ENCODE measurements at places on chromosomes 4 and X. TPM values are rescaled to one million over a fixed set of nuclear protein-coding genes. Genes with fewer than 3 reads are reported as not detected.

The TCEAL7 gene
- total RNA-seq: 32.5 TPM

The HTR2C gene
- total RNA-seq: not detected

- no peak for DNase-seq
Observed at GRCh38 chr4:122622400-122622799, 1.5 kb upstream of the IL21 start.

The TCEANC gene
- 7.3 TPM for total RNA-seq

DNA sequence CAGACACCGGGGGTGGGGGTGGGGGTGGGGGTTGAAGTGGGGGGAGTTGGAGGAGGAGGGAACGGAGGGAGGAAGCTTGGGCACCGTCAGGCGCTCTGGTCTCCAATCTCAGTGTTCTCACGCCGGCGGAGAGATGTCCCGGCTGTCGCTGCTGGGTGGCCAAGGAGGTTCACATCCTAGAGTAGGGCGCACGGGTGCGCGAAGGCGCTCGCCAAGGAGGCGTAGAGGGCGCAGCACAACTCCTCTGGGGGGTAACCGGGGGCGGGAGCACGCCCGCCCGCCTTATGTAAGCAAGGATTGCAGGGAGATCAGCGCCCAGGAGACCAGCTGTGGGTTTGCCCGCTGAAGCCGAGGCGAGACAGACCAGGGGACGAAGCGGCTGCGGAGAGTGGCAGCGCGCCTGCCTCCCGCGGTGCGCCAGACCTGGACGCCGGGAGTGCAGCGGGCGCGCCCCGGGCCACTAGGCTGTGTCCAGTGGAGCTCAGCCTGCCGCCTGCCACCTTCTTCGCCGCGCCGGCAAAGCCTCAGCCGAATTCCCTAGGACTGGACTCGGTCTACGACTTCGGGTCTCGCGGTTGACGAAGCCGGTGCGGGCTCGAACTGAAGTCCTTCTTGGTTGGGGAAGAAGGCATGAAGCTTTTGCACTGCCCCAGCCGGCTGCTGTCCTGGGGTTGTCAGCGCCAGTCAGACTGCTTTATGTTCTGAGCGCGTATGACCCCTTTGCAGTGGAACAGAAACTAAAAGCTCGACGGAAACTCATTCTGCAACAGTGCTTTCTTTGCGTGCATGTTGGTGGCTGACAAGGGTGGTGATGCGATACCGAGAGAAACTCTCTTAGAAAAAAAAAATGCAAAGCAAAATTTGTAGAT lies 707 bp upstream of the UNC5C start:
- peak; percentile 68 for DNase-seq

- no peak for DNase-seq
Observed at GRCh38 chrX:28595346-28595745, 8.1 kb downstream of the IL1RAPL1 start.

DNA sequence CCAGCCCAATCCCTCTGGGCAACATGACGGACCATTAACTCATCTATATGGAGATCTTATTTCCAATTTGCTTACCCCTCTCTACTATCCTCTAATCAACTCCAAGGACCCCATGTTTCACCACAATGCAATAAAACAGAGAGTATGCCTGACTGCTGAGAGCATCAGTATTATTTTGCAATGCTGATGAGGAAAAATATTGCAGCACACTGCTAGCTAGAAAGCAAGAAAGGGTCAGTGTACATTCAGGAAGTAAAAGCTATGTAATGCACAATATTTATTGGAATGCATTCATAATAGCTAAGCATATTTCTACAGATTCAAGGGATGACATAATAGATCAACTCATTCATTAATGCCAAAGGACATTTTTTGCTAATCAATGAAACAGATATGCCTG lies 33.2 kb downstream of the ARAP2 start:
- DNase-seq: no peak

GRCh38 chr4:40178672-40179071 lies 18.2 kb upstream of the RHOH start:
- no peak for DNase-seq

DNA sequence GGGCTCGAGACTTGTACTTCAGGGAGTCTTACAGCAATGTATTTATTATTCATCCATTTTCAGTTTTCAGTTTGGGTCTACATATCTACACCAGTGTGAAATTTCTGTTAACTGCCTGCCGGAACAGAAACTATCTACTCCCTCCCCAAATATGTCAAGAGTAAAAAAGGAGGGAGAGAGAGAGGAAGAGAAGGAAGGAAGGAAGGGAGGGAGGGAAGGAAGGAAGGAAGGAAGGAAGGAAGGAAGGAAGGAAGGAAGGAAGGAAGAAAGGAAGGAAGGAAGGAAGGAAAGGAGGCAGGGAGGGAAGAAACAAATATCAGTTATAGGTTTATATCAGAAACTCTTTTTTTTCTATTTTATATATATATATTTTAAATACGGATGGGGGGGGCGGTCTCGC lies 12.6 kb downstream of the RPL39 start:
- DNase-seq: no peak

The DOK7 gene
- under 0.01 TPM for total RNA-seq

DNA sequence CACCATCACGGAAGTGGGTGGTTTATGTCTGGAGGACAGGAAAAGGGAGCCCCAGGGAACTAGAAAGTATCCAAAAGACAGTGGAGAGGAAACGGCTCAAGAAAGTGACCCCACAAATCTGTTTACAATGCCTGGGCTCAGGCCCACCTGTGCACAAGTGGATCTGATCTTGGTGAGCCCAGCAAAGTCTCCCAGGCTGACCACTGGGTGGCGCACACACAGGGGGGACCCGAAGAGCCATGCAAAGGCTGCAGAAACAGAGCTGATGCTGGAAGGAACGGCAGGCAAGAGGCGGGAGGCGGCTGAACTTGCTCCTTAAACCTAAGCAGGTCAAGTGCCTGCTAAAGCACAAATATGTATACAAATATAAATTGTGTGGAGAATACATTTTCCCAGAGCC lies 9.6 kb downstream of the HAUS7 start:
- peak; percentile 48 for DNase-seq

DNA sequence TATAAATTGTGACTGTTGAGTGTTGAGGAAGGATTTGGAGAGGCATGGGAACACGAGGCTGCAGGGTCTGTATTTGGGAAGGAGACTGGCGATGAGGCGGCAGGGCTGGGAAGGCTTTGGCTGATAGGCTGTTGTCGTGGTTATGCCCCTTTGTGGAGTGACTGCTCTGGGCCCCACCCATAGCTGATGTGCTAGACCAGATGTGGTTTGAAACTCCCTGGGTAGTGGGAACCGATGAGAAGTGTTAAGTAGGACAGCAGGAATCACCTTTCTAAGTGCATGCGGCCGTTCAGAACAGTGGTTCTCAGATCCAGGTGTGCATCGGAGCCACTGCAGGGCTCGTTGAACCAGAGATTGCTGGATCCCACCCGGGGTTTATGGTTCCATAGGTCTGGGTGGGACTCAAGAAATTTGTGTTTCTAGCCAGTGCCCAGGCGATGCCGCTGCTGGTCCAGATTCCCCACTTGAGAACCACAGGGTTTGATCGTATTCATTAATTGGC lies 42.3 kb downstream of the TBC1D14 start:
- no peak for DNase-seq

The PCDH7 gene
- 9.0 TPM for total RNA-seq

DNA sequence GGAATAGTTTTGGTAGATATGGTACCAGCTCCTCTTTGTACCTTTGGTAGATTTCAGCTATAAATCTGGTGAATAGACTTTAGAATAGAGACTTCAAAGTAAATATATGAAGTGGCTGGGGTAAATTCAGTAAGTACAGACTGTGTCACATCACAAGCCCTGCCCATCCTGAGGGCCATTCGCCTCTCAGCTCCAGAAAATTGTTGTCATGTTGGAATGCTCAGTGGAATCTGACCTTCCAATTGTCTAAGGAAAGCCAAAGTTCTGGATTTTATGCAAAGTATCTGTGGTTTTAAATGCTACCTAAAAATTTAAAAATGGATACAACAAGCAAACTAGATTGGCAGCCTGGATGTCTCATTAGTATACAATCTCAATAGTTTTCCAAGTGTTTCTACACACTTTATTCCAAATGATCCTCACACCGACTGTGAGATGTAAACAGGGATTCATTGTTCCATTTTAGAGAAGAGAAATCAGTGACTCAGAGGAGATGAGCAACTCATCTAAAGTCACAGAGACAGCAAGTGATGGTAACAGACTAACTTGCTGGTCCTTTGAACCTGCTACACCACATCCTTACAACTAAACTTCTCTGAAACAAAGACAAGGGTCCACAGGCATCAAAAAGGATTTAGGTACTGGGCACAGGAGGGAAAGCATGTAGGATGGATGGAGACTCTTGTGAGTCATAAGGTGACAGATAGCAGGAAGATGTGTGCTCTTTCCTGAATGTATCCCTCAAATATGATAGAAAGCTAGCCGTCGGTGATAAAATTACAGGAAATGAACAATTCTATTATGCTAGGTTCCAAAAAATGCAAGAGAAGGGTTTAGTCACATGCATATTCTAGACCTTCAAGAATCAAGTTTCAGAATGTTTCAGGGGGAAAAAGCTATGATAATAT lies 127.3 kb downstream of the ATP10D start:
- peak; percentile 70 for DNase-seq

DNA sequence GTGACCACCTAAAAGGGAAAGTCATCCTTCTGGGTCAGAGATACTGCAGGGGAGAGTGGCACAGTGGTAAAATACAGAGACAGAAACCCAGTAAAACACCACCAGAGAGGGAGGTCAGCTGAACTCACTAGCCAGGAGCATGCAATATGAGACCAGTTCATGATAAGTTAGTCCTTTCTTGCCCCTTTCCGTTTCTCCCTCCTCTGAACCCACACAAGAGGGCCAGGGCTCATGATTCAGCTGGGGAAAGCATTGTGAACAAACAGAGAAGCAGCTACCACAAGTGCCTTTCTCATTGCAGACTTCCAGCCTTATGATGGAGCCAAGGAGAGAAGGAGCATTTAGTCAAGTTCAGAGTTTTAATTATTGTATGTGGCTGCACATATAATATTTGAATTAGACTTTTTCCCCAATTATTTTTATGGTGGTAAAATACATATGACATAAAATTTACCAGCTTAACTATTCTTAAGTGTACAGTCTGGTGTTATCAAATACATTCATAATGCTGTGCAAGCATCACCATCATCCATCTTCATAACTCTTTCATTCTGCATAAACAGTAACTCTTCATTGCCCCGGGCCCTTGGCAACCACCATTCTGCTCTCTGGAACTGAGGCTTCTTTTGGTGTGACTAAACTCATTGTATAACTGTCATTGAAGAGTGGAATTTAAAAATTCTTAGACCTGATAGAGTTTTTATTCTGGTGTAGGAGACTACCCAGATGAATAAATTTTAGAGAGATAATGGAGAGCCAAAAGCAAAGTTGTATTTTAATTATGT lies 114.6 kb downstream of the DDIT4L start:
- DNase-seq: peak; percentile 49

- DNase-seq: no peak
Observed at GRCh38 chr4:55729351-55730279, 90.0 kb upstream of the EXOC1L start.

DNA sequence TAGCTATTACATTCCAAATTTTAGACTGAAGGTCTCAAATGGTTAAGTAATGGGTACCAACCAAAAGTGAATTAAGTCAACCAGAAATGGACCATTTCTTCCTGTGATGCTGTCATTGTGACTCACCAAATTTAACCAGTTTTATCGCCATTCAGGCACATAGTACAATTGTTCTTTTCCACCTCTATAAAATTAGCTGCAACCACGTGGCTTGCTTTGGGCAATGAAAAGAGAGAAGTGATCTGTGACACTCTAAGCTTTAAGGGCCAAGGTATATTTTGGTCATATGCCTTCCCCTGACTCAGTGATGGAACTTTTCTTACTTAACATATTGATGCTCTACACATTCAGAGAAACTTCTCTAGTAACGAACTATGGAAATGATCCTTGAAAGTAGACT lies 20.3 kb upstream of the PHF8 start:
- no peak for DNase-seq

The FAM200B gene
- 20.5 TPM for total RNA-seq

The SPANXN4 gene
- total RNA-seq: not detected

DNA sequence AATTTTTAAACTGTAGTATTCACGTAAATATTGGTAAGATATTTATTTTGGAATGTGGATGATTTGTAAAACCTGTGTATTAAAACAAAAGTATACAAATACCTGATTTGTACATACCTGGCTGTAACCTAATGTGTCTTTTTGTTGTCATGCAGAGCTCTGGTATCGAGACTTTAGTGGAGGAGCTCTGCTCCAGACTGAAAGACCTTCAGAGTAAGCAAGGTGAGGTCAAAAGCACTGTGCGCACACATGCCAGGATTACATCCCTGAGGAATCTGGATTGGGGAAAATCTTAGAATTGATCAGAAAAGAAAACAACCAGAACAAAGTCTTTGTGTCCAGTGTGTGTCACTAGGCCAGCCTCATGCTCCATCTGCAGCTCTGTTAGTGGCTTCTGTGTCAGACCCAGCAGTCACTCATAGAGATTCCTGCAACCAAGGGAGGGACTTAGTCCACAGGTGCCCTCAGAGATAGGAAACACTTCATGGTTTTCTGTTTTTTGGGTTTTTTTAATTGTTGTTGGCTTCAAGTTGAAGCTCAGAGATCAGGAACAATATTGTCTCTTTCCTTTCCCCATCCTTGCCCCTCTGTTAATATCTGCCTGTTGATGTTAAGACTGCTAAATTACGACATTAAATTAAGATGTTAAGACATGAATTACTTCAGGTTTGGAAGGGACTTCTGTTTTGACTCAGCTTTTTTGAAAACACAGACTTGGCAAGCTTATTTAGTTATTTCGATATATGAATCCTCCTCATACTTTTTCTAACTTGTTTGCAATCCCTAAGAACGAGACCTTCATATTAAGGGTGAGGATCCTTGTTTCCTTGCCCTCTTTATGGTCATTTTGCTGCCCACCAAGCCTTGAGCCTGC lies 52.4 kb upstream of the TBC1D14 start:
- no peak for DNase-seq

The BTC gene
- 3.1 TPM for total RNA-seq

DNA sequence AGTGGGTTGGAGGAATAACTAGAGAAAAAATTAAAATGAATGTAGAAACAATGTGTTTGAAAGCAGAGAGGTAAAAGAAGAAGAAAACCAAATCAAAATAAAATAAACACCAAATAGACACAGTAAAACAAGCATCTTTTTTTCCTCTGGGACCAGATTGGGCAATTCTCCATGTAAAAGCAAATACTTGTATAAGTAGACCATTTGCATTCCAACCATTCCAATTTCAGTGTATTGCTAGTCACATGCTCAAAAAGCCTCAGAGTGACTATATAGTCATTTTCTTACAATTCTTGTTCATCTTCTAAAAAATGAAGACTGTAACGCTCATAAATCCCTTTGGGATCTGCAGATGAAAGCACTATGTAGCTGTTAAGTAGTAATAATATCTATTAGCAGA lies 969.5 kb downstream of the PCDH18 start:
- peak; percentile 59 for DNase-seq

The PGAM4 gene
- not detected for total RNA-seq

DNA sequence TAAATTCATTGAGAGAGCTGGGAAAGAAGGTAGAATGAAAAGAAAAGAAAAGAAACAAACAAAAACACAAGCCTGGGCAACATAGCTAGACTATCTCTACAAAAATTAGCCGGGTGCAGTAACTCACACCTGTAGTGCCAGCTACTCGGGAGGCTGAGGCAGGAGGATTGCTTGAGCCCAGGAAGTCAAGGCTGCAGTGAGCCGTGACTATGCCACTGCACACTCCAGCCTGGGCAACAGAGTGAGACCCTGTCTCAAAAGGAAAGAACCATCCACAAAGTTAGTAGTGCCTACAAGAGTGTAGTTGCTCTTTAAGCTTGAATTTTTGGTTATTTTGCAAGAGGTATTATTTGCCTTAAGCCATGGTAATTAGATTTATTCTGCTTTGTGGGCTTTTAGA lies 157.7 kb downstream of the CBR4 start:
- no peak for DNase-seq

The SLITRK4 gene
- 0.99 TPM for total RNA-seq

The EXOC1L gene
- total RNA-seq: not detected

- DNase-seq: no peak
Observed at GRCh38 chrX:134929808-134930207, 61.0 kb upstream of the SMIM10 start.

The ETDB gene
- not detected for total RNA-seq

Data from fibroblast of lung (primary cell).